NCI-H187 (cell line): ENCODE measurements at places on chromosomes 2 and 18.

DNA sequence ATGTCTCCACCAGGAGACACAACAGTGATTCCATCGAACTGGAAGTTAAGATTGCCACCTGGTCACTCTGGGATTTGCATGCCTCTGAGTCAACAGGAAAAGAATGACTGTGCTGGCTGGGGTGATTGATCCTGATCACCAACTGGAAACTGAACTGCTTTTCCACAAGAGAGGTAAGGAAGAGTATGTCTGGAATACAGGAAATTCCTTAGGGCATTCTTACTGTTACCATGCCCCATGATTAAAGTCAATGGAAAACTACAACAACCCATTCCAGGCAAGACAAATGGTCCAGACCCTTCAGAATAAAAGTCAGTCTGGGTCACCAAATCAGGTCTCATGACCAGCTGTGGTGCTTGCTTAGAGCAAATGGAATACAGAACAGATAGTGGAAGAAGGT, 12.0 kb upstream of the DDX1 start:
- no peak for DNase-seq

- no peak for DNase-seq
These were observed 260.7 kb downstream of the FHOD3 start for GRCh38 chr18:36558234-36558633.

- DNase-seq = no peak
These were observed 168.7 kb downstream of the DDX1 start for GRCh38 chr2:15760232-15760910.

- DNase-seq = no peak
These were observed 64.0 kb downstream of the STPG4 start for GRCh38 chr2:47091118-47091517.

GRCh38 chr2:32977228-32977758, 30.5 kb downstream of the LTBP1 start:
- peak; percentile 2 for DNase-seq

GRCh38 chr2:79935046-79935732, 369.4 kb downstream of the LRRTM1 start:
- no peak for DNase-seq

DNA sequence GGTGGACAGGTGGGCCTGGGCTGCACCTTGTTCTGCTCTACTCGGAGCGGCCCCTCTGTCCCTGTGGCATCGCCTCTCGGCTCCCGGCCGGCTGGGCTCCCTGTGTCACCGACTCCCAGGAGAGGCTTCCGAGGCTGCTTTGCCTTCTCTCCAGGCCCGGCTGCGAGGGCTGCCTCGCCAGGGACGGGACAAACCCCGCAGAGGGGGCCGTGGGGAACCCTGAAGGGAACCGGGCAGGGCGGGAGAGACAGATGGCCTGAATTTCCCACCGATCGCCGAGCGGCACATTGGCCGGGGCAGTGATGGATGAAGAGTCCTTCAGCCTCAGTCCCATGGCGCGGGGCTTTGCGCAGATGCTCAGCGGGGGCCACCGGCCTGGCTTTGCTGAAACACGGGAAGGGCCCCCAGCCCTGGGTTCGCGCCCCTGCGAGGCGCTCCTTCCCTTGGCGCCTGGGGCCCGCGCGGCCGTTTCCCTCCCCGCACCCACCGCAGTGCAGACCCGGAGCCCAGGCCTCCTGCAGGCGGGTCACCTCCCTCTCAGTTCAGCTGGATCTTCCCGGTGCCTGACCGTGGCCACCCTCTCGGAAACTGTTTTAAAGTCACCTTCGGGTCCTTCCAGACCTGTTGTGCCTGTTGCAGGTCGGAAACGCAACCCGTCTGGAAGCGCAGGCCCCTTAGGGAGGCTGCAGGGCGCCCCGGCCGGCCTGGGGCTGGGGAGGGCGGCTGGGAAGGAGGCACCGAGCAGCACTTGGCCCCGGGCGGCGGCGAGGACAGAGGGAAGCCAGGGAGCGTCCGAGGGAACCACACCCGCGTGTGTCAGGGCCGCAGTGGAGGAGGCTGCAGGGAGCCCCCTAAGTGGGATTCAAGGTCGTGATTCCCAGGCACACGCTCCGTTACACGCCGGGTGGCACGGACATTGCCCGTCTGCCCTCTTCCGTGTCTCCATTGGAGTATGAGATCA, 341.9 kb upstream of the SALL3 start:
- DNase-seq = no peak

DNA sequence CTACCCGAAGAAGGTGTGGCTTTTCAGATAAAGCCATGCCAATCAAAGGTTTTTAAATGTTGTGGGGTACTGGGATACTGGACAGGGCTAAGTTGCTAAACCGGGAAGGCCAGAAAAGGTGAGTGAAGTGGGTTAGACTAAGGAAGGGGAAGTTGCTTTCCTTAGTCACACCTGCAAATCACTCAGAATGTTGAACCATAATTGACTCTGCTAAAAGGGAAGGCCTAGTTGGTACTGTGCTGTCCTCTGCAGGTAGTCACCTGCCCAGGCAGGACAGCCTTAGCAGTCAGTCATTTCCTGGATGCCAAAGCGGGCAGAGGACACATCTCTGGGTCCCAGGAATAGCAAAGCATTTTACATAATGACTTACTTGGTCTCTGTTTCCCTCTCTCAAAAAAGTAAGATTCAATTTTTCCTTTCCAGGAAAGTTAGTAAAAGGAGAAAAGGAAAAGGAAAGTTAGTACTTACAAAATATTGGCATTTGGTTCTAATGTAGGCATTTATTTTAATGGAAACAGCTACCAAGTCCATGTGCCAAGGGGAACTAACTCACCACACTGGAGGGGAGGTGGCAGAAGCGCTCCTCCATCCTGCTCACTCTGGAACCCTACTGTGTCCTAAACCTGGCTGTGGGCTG, 60.3 kb downstream of the RFTN2 start:
- no peak for DNase-seq

GRCh38 chr2:136332436-136333095, 214.6 kb upstream of the CXCR4 start:
- DNase-seq = no peak

DNA sequence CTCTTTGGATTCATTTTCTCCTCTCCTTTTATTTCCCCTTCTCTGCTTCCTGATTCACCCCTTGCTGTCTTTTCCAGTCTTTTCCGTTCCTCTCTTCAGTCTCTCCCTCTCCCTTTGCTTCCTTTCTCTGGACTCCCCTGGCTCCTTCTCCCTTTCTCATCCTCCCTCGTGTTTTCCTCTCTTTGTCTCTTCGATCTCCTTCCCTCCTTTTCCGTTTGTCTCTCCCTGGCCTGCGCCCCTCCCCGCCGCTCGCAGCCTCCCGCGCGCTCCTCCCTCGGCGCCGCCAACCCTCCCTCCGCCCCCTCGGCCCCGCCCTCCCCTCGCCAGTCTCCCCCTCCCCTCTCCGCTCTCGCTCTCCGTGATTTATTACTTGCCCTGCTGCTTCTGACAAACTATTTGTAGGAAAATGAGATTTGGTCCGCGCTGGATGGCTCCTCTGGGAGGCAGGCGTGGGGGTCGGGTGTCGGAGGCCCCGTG, 46.0 kb upstream of the PAX8 start:
- DNase-seq = no peak
